Activated naive CD8-positive, alpha-beta T cell treated with anti-CD3 and anti-CD28 coated beads, Interleukin-2, amount 10 ng/mL, durations not matched to agents 7 days and 5 days (primary cell): ENCODE measurements at places on chromosomes 11 and 22.

DNA sequence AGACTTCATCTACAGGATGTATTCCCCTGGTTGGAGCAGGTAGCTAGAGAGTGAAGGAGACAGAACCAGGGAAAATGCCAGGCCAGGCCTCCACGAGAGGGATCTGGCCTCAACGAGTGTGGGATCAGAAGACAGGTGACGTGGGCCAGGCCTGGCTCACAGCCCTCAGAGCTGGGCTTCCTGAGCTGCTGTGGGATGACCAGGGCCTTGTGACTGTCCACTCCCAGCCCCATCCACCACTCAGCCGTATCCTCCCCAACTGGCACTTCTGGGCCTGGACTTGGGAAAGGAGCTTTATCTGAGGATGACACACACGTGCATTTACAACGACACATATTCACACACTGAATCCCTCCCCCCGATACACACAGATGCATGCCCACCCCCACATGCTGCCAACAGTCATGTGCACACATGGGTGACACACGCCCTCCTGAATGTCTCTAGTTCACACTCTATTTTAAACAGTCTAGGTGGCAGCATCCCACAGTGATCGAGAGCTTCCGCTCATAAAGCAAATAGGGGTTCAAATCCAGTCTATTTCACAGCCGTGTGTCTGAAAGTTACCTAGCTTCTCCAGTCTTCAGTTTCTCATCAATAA is 93.1 kb downstream of the TP53I11 start:
- DNase-seq, result no peak

DNA sequence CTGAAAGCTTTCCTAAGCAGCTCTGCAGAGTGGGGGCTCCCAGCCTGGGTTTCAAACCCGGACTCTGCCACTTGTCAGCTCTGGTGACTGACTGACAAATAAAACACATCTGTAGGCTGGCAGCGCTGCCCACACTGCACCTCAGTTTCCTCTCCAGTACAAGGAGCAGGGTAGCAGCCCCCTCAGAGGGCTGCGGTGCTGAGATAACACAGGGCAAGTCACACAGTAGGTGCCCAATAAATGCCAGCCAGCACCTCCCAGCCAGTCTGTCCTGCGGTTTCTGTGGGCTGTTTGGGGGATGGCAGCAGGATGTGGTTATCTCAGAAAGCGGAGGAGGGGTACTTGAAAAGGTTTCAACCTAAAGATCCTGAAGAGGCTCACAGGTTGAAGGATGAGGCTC is 1.5 kb downstream of the SYT12 start:
- DNase-seq, result peak; percentile 66

- DNase-seq, result no peak
Observed at GRCh38 chr11:116955949-116956348, 118.5 kb upstream of the APOA1 start.

DNA sequence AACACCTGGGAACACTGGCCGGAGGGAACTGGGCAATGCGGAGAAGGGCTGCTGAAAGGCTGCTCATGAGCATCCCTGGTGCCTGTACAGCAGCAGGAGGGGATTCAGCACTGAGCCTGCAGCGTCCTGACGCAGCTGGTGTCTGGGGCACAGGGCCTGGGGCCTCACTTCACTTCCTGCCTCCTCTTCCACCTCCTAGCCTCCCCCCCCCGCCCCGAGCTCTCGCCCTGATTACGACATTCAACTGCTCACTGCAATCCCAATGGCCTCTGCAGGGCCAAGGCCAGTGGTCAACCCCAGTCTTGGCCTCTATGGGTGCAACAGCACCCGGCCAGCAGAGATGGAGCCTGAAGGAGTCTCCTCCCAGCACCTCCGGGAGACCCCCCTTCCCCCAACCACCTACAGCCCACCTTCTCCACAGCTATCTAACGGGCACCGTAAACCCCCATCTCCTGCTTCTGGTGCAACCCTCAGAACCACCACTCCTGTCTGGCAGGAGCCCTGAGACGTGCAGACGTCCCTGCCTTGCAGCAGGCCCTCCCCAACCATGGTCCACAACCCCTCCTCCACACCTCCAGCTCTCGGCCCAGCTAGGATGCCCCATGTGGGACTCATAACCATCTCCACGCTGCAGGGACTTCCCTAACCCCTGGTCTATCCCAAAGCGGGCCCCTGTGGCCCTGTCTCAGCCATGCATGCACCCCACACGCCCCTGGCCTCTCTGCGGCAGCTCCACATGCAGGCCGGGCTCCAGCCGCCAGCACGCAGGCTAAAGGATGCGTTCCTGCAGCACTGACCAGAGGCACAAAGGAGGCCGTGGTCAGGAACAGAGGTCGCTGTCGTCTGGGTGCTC is 38.2 kb downstream of the BRD1 start:
- peak; percentile 59 for DNase-seq

GRCh38 chr11:102850973-102851745 is 7.8 kb upstream of the MMP3 start:
- DNase-seq, result no peak

- no peak for DNase-seq
Observed at GRCh38 chr11:119872611-119873310, 143.8 kb upstream of the NECTIN1 start.

- DNase-seq, result no peak
Observed at GRCh38 chr11:125390946-125391345, 105.1 kb downstream of the FEZ1 start.

DNA sequence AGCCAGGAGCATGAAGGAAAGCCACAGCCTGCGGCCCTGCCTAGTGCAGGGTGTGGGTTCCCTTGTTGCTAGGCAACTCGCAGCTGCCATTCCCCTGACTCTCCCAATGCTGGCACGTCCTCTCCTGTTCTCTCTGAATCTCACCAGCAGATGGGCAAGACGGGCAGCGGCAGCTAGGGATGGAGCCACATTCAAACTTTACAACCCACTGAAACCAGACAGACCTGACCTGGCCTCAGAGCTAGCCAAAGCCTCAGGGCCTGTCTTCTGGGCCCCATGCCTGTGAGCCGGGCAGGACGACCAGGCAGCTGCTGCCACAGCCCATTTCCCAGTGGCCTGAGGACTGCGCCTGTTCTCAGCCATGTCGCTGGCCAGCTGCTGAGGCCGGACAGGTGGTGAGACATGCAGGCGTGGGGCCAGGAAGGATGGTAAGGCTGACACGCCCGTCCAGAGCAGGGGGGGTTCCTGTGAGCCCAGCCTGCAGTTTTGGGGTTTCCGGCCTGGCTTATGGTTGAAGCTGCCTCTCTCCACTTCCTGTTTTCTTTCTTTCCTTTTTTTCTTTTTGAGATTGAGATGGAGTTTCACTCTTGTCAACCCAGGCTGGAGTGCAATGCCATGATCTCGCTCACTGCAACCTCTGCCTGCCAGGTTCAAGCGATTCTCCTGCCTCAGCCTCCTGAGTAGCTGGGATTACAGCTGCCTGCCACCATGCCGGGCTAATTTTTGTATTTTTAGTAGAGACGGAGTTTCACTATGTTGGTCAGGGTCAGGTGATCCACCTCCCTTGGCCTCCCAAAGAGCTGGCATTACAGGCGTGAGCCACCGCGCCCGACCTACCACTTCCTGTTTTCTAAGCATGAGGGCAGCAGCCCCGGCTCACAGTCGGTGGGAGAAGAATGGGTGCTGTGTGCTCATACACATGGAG is 4.1 kb downstream of the SUN2 start:
- DNase-seq, result peak; percentile 78

DNA sequence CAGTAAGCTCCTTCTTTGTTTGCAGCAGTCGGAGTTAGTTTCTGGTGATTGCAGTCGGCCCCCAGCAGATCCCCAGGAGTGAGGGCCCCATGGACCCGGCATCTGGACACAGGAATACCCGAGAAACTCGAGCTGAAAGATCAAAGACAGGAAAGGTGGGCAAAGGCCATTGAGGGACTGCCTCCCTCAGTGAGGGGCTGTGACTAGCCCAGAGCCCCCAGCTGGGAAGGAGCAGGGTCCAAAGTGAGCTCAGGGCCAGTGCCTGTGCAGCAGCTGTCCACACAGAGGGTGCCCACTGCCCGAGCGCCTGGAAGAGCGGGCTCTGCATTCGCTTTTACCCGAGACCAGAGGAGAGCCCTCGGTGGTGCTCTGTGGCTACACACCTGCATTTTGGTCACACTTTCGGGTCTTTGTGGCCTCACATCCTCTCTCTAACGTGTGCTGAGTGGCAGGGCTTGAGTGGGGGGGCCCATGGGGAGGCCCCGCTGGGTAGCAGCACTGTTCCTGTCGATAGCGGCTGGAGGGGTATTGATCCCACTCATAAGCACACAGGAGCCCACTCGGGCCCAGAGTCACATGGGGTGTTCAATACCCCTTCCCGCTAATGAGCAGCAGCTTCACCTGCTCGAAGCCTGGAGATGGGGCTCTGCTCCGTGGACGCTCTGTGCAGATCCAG is 532.9 kb downstream of the TBC1D22A start:
- DNase-seq, result no peak

- DNase-seq, result no peak
Observed at GRCh38 chr11:94450048-94450447, 43.6 kb downstream of the MRE11 start.

DNA sequence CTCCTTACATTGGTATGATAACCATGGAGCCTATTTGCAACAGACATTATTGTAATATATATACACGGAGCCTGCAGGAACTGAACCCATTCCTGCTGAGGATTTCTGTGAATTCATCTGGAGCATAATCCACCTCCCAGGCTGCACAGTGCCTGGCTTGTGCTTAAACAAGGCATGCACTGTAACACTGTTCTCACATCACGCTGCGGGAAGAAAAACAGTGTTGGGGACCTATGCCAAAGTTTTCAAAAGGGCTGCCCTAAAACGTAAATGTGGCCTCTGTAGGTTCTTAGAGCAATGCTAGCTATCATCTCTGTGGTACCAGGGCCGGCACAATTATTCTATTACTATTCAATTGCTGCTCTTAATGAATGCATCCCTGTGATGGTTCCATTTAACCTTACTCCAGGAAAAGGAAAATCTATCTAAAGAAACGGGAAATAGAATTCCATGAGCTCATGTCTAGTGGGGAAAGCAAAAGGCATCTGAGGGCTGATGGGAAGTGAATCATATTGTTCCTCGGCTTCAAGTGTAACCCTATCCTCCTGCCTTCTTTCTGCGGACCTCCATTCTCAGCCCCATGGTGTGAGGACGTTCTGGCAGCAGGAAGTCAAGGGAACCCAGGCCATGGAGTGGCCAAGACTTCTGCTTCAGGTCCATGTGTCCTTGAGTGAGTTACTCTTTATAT is 525.5 kb downstream of the SOX6 start:
- DNase-seq, result no peak

GRCh38 chr11:75813124-75813523 is 1.9 kb upstream of the UVRAG start:
- DNase-seq, result no peak

- DNase-seq, result no peak
Observed at GRCh38 chr22:35986088-35986487, 42.5 kb downstream of the RBFOX2 start.

DNA sequence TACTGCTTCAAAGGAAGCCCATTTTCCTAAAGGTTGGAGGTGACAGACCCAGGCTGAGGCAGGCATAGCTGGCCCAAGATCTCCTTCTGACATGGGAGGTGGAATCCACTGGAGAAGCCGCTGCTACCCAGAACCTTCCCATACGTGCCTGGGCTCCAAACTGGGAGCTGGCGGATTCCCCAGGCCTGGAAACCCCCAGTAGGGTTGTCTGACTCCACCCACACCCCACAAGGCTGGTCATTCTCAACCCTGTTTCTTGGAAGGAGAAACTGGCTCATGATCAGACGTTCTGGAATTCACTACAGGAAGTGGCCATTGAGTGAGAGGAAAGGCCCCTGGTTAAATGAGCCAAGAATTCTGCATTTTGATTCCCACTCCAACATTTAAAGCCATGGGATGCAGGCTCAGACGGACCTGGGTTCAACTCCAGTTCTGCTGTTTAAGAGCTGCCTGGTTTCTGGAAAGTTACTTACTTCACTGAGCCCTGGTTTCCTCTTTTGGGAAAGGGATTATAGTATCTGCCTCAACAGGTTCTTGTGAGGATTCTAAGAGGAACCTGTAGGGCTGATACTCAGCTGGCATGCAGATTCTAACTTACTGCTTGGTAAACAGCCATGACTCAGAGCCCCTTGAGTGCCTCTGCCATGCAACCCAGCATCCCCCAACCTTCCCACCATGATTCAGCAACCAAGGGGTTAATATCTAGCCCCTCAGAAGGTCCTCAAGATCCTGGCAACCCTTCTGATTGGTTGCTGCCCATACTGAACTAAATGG is 19.4 kb upstream of the TSKU start:
- no peak for DNase-seq

- no peak for DNase-seq
Observed at GRCh38 chr11:115298300-115299012, 205.8 kb downstream of the CADM1 start.

DNA sequence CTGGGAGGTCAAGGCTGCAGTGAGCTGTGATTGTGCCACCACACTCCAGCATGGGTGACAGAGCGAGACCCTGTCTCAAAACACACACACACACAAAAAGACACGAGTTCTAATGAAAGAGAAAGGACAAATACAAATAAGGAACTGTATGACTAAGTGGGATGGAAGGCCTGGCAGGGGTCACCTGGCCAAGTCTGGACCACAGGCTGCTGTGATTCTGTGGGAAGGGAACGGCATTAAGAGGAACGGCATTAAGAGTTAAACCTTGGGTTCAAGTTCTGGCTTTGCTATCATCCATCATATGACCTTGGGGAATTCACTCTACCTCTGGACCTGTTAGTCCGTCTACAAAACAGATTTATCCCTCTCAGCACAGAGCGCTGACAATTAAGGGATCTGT is 47.7 kb downstream of the LRFN4 start:
- DNase-seq, result no peak

- no peak for DNase-seq
Observed at GRCh38 chr11:134524896-134525845, 113.1 kb upstream of the B3GAT1 start.

DNA sequence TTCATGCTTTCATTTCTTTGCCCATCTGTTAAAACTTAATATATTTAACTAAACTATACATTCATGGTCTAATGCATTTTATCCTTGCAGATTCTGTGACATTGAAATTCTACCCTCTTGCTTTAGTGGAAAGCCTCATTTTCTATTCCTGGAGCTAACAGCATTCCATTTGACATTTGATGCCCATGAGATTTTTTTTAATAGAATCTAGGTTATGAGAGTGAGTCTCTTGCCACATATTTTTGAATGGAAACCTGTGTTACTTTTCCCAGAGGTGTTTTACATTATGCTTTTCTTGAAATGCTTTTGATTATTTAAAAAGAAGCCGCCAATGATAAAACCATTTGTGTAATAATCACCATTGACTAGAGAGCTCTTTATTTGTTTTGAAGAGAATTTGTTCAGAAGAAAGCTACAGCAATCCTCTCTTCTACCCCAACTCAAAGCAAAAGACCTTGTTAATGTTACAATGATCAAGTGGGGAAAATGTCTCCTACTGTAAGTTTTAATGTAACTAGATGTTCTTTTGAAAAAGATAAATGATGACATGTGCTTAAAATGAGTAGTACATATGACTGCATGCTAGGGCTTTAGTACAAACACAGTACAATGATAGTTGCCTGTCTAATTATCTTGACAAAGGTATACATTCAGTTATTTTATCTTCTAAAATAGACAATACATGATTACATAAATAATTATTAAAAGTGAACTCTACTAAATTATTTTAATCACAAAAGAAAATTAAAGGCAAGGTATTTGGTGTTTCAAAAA is 67.3 kb downstream of the GAS2 start:
- no peak for DNase-seq
